Memory B cell (primary cell): ENCODE measurements at places on chromosomes 3 and 15.

DNA sequence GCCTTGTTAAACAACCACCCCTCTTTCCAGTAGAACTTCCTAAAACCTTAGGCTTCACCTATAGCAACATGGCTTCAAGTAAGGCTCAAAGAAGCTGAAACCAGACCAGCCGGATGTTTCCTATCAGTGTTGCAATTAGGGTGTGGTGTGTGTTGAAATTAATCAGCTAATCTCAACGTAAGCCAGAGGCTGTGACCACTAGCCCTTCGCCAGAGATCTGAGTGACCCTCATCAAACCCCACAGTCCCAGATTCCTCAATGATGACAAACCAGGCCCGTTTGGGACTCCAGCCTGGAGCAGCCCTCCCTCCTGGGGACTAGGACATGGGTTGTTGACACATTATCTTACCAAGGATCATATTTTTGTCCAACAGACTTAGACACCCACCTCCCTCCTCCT lies 27.3 kb downstream of the CYP11A1 start:
- no peak for DNase-seq
- peaks cover 6% of the 10 kb centered on the region for H3K27me3 ChIP-seq
- H3K27ac ChIP-seq: no peak overlapping the region
- H3K4me1 ChIP-seq: no peaks in the 10 kb centered on the region
- H3K36me3 ChIP-seq: no peaks in the 10 kb centered on the region
- H3K4me3 ChIP-seq: no peak overlapping the region

DNA sequence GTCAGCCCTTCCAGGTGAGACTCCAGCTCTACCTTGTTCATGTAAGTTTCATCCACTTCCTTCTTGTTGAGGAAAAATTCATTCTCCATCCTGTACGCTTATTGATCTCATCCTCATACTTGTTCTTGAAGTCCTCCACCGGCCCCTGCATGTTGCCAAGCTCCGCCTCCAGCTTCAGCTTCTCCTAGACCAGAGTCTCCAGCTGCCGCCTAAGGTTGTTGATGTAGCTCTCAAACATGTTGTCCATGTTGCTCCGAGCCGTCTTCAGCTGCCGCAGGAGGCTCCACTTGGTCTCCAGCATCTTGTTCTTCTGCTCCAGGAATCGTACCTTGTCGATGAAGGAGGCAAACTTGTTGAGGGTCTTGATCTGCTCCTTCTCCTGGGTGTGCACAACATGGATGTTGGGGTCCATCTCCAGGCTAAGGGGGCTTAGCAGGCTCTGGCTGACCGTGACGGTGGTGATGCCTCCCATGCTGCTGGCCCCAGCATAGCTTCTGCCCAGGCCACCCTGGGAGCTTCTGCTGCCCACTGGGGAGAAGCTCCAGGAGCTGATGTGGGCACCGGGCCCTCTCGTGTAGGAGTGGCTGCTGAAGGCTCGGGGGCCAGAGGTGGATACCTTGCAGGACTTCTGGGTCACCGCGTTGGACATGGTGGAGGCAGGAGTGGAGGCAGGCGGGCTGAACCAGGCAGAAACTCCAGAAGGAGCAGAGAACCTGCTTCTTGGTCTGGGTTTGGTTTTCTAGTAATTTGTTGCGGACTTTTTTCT lies 422.6 kb upstream of the ARPP21 start:
- H3K36me3 ChIP-seq: no peaks in the 10 kb centered on the region
- no peak overlapping the region for H3K4me3 ChIP-seq
- no peak for DNase-seq
- H3K27me3 ChIP-seq: no peaks in the 10 kb centered on the region
- no peaks in the 10 kb centered on the region for H3K4me1 ChIP-seq

DNA sequence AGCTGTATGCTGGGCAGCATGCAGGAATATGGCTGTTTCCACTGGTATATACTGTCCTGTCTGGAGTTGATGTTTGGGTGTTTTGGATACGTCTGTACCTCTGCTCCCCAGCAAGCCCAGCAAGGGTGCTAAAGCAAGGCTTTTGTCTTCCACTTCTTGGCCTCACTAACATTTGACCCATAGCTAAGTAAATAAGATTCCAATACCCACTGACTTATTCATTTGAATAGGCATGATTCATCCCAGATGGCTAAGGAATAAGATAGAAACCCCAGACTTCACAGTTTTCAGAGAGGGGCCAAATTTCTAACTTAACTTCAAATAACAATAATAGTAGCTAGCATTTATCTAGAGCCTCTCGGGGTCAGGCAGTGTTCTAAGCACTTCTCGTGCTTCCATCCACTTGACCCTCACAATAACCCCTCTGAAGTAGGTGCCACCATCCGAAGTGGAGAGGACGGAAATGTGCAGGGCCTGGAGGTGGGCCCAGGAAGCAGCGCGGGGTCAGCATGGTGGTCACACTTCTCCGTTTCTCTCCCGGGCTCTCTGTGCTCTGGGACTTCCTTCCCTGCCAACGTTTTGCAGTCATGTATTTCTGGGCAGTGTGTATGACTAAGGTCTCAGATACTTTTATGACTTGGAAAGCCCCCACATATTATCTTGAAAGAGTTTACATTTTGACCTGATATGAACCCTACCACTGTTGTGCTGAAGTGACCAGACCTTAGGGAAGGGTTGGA lies 39.3 kb downstream of the LRRK1 start:
- peaks cover 7% of the 10 kb centered on the region for H3K36me3 ChIP-seq
- DNase-seq: no peak
- no peak overlapping the region for H3K4me3 ChIP-seq
- no peak overlapping the region for H3K27ac ChIP-seq
- H3K4me1 ChIP-seq: peaks cover 10% of the 10 kb centered on the region
- no peaks in the 10 kb centered on the region for H3K27me3 ChIP-seq

DNA sequence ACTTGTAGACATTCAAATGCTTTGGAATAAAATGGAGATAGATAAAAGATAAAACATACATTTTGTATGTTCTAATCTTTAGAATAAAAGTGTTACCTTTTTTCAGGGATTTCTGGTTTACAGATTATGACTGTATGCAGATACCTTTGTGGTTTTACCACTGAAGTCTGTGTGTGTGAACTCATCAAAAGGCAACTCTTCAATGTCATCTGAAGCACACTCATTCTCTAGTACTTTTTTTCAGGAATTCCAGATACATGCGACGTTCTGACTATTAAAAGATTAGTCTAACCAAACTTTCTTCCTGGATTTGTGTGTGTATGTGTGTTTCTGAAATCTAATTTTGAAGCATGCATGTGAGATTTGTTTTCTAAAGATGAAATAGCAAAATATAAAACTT lies 188.6 kb downstream of the NLGN1 start:
- no peak for DNase-seq
- no peaks in the 10 kb centered on the region for H3K36me3 ChIP-seq
- H3K27ac ChIP-seq: no peak overlapping the region
- no peak overlapping the region for H3K4me3 ChIP-seq

- H3K27me3 ChIP-seq: no peaks in the 10 kb centered on the region
- DNase-seq: no peak
- peaks cover 30% of the 10 kb centered on the region for H3K4me1 ChIP-seq
- H3K4me3 ChIP-seq: no peak overlapping the region
Measured at GRCh38 chr3:13333236-13333897, 86.8 kb downstream of the NUP210 start.

GRCh38 chr15:98017150-98017964 lies 56.9 kb downstream of the ARRDC4 start:
- no peaks in the 10 kb centered on the region for H3K36me3 ChIP-seq
- no peak overlapping the region for H3K4me3 ChIP-seq
- peaks cover 5% of the 10 kb centered on the region for H3K4me1 ChIP-seq
- H3K27me3 ChIP-seq: no peaks in the 10 kb centered on the region

GRCh38 chr3:188104050-188104449 lies 49.9 kb upstream of the LPP start:
- H3K4me1 ChIP-seq: peaks cover 12% of the 10 kb centered on the region
- H3K36me3 ChIP-seq: peaks cover 4% of the 10 kb centered on the region
- DNase-seq: no peak
- H3K4me3 ChIP-seq: no peak overlapping the region
- peaks cover 3% of the 10 kb centered on the region for H3K27me3 ChIP-seq

GRCh38 chr3:182309120-182309519 lies 484.2 kb upstream of the ATP11B start:
- no peaks in the 10 kb centered on the region for H3K36me3 ChIP-seq
- H3K4me3 ChIP-seq: no peak overlapping the region
- no peaks in the 10 kb centered on the region for H3K4me1 ChIP-seq
- no peak overlapping the region for H3K27ac ChIP-seq
- no peaks in the 10 kb centered on the region for H3K27me3 ChIP-seq
